ENCODE measurements at places on chromosomes 16 and 17. TPM values are rescaled to one million over a fixed set of nuclear protein-coding genes. Genes with fewer than 3 reads are reported as not detected.
A peak's percentile ranks its signal among the peaks of the same experiment; 100 is the strongest.

The ADORA2B gene
- 17.0 TPM for total RNA-seq

GRCh38 chr16:46828292-46828691, 2.7 kb downstream of the C16orf87 start:
- no peak for DNase-seq

- no peak for DNase-seq
Measured at GRCh38 chr17:76378548-76379274, 5.7 kb upstream of the SPHK1 start.

- peak; percentile 93 for DNase-seq
Measured at GRCh38 chr16:17397499-17397891, 73.3 kb downstream of the XYLT1 start.

DNA sequence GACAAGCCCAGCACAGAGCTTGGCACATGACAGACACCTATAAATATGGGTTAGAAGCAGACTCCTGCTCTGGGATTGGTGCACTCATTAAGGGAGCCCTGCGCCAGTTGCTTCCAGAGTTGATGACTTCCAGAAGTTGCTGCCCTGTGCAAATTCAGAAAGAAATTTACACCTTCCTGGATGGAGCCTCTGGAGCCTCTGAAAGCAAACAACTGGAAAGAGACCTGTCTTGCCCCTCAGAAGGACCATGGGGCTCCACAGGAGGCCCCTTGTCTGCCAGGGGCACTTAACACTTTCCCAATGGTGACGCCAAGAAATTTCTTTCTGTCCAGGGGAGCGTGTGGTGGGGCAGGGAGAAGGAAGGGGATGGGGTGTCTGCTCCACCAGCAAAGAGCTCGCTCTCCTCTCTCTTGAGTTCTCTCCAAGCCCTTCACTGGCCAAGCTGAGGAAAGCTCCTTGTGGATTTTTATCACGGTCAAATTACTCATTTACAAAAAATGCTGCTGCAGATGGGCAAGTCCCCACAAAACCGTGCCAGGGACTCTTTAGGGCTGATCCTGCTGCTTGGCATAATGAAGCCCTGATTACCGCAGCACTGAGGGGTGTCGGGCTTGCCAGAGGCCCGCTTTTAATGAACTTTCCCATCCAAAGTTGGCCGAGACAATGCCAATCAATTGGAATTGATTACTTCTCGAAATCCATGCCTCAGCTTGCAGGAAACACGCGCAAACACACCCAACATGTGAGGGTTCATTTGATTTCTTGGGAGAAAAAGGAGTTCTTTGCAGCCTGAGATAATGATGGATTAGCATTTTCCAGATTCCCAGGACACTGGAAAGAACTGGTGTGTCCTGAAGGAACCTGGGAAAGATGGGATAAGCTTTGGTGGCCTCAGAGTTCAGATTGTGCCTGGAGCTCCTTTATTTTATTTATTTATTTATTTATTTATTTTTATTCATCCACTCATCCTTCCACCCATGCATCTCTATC, 583.6 kb upstream of the CDH5 start:
- DNase-seq, result no peak

GRCh38 chr17:47317119-47317518, 6.6 kb upstream of the EFCAB13 start:
- DNase-seq, result no peak

Data from glomerular endothelial cell (primary cell).